ENCODE measurements at places on chromosomes 11 and 22.

DNA sequence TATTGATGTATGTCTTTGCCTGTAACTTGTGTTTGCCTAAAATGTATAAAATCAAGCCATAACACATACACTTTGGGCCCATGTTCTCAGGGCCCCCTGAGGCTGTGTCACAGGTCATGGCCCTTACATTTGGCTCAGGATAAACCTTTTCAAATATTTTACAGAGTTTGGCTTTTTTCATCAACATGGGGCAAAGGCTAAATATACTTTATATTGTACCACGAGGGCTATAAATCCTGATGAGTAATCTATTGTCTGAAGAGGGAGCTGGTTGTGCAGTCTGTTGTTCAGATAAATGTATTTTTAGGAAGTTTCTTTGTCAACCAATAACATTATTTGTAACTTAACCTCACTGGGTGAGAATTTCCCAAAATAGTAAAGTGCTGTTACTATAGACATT, 404.6 kb upstream of the DDI1 start:
- no peak for DNase-seq

GRCh38 chr22:47564158-47564450, 801.7 kb downstream of the TBC1D22A start:
- DNase-seq = no peak

DNA sequence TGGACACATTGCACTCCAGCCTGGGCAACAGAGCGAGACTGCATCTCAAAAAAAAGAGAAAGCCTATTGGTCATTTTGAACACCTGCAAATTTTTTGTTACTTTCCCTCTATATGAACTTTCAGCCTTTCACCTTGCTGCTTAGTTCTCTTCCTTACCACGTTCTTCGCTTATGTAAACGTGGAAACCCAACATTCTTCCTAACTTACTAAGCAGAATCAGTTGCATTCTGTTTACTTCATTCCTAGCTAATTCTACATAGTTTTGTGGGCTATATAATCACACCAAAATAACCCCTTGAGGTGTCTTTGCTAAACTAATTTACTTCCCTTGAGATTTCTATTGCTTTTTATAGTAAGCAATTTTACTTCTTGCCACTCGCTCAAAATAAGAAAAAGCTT, 23.2 kb downstream of the MS4A4A start:
- DNase-seq = no peak

DNA sequence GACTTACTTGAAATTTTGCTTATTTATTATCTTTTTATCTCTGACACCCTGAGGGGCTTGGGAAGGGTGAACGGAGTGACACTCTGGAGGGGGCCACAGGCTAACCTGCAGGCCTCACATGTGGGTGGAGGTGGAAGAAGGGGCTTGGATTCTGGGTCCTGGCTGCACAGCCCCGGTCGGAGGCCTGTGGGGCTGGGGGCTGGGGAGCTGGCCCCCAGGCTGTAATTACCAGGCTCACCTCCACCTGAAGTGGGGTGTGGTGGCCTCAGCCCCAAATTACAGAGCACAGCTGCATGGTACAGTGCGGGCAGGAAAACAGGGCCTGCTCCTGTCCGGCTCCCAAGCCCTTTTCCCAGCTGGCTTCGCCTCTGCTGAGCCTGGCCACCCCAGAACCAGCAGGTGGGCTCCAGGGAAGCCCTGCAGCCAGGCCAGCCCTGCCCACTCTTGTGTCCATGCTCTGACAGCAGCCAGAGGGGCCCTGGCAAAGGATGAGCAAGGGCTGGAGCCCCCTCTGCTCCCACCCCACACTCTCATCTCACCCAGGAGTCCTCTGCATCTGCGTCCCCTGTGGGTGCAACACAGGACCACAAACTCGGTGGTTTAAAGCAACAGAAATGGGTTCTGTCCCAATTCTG, 48.0 kb downstream of the IGF2 start:
- DNase-seq = no peak

DNA sequence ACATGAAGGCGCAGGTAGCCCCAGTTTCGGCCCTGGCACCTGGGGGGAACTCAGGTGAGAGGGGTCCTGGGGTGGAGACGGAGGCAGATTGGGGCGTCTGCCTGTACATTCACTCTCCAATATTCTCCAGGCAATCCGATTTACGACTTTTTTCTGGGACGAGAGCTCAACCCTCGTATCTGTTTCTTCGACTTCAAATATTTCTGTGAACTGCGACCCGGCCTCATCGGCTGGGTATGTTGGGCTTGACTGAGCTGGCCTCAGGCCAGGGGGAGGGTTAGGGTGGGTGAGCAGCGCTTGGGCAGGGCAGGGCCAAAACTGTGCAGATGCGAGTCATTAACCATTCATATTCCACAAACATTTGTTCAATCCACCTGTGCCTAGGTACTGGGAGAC, 1.7 kb downstream of the TM7SF2 start:
- no peak for DNase-seq

DNA sequence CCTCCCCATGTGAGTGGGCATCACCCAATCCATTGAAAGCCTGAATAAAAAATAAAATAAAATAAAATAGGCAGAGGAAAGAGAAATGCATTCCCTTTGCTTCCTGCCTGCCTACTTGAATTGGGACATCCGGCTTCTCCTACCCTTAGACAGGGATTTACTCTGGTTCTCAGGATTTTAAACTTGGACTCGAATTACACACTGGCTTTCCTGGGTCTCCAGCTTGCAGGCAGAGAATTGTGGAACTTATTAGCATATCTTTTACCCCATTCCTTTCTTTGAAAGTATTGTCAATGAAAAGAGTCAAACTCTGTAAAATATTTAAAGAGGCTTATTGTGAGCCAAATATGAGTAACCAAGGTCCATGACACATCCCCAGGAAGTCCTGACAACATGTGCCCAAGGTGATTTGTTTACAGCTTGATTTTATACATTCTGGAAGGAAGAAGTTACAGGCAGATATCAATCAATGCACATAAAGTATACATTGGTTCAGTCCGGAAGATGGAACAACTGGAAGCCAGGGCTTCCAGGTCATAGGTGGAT, 78.4 kb upstream of the CCDC90B start:
- no peak for DNase-seq

DNA sequence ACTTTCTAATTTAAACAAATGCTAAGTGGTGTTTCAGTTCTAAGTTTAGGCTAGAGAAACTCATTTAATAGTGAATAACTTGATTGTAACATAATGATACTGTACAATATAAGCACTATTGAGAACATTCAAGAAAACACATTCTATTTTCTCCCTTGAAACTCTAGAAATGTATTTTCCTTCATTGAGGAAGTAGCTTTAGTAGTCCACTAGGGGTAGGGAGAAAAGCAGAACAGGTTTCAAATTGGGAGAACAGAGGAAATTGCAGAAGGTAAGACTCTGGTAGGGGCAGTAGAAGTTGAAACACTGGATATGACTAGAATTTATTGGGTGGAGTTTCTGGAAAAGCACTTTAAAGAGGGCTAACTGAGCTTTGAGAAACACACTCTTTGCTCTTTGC, 31.6 kb upstream of the MPPED2 start:
- DNase-seq = no peak

GRCh38 chr11:20056950-20057943, 103.0 kb downstream of the DBX1 start:
- no peak for DNase-seq

DNA sequence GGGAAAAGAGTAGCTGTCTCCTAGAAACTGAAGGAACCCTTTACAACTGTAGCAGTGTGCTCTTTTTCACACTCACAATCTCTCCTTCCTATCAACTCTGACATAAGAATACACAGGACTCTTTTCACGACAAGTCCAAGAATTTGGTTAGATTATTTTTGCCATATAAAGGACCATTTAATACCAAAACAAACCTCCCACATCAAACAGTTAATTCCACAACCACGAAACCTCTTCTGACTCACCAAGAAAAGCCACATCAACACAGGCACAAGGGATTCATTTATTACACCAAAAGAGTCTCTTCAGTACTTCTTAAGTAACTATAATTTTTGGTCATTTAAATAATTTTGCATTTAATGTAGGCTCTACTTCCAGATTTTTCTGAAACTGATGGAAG, 222.6 kb upstream of the PITPNB start:
- no peak for DNase-seq

All from SIG-M5 (cell line).